ENCODE measurements at places on chromosomes 1 and 21.

DNA sequence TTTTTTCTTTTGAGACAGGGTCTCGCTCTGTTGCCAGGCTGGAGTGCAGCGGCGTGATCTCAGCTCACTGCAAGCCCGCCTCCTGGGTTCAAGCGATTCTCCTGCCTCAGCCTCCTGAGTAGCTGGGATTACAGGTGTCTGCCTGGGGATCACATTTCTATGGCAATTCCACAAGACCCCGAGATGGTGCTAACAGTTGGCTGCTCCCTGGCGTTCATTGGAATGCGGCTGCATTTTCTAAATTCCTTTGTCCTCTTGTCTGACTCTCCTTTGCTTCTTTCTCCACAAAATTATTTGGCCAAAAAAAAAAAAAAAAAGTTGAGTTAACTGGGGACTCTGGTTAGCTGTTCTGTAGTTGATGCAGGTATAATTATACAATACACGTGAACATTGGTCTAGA lies 176.4 kb downstream of the ETS2 start:
- DNase-seq, result peak; percentile 42

DNA sequence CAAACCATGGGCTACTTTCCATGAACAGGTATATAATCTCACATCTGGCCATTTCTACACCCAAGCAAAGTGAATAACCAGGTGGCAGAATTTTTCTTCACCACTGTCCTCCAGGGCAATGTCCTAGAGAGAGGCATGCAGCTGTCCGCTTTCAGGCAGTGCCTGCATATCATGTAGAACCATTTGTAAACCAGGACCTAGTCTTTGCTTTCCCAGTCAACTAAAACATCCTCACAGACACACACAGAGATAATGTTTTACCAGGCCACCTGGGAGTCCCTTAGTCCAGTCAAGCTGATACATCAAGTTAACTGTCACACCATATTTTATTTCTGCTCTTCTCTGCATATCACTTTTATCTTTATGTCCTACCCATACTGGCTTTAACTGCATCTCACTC lies 26.2 kb downstream of the TNFSF18 start:
- no peak for DNase-seq

GRCh38 chr1:171032822-171033702 lies 57.6 kb upstream of the FMO3 start:
- DNase-seq, result no peak

- DNase-seq, result no peak
These were observed 19.3 kb upstream of the SLC35A3 start for GRCh38 chr1:99950486-99950885.

DNA sequence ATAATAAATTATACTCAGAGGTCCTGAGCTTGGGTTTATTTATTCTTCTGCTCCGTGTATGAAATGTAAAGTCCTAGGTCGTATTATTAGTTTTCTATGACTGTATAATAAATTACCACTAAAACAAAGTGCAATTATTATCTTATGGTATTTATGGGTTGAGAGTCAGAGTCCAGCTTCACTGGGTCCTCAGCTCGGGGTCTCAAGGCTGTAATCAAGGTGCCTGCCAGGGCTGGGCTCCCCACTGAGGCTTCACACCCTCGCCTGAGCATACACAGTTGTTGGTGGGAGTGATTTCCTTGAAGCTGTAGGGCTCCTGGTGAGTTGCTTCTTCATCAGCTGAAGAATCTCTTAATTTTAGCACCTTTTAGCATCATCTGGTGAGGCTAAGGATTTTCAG lies 15.2 kb downstream of the UBASH3A start:
- DNase-seq, result no peak

DNA sequence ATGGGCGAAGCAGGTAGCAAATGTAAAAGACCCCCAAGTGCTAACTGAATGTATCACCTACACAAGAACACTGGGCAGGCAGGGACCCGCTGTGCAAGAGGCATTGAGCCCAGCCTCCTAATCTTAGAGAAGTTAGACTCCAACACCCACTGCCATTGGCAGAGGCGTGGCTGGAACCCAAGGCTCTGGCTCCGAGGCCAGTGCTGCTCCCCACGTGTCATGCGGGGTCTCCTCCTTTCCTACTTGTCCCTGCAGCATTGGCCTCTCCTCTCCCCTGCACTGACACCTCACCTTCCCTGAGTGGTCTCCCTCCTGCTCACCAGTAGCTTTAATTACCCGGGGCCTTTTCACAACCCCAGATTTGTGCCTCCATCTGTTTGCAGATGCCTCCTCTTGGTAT lies 107.0 kb downstream of the GALNT2 start:
- DNase-seq, result no peak

GRCh38 chr1:187390215-187390818 lies 561.6 kb downstream of the PLA2G4A start:
- no peak for DNase-seq

DNA sequence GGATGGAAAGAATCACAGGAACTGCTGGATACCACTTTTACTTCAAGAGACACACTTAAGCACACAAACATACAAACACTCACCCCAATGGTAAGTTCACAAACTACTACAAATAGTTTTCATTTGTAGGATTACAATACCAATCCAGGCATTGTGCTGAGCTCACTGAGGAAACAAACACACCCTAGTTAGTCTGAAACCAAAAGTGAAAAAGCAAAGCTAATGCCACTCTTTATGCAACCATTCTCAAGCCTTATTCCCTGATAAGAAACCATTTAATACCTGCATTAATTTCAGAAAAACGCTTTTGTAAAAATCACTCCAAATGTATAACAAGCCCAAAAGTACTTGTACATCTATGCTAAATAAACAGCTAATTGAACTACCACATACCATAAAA lies 38.3 kb downstream of the RNF115 start:
- DNase-seq, result no peak

- no peak for DNase-seq
These were observed 3.6 kb downstream of the MYOG start for GRCh38 chr1:203082231-203082505.

- DNase-seq, result no peak
These were observed 310.4 kb downstream of the AJAP1 start for GRCh38 chr1:4964634-4965345.

GRCh38 chr1:246527402-246528088 lies 20.5 kb upstream of the SMYD3 start:
- peak; percentile 38 for DNase-seq

GRCh38 chr1:116498789-116499628 lies 71.8 kb downstream of the CD58 start:
- peak; percentile 67 for DNase-seq

DNA sequence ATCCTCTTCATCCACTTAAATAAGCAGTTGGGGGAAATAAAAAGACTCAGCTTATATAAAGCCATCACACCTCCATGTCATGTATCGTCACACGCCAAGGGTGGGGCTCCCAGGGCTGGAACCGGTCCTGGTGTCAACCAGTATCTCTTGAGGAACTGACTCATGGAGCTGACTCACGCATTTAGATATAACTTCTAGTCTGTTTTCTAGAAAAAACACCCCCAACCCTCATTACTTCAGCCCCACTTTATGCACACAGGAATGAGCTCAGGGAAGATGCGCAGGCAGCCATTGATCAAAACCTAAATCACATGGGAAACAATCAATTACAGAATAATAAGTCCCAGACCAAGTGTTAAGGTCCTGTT lies 6.9 kb upstream of the IL22RA1 start:
- DNase-seq, result peak; percentile 44

- DNase-seq, result no peak
These were observed 20.6 kb downstream of the SLC2A1 start for GRCh38 chr1:42937836-42938644.

GRCh38 chr21:45367402-45368351 lies 37.3 kb upstream of the COL18A1 start:
- DNase-seq, result no peak

DNA sequence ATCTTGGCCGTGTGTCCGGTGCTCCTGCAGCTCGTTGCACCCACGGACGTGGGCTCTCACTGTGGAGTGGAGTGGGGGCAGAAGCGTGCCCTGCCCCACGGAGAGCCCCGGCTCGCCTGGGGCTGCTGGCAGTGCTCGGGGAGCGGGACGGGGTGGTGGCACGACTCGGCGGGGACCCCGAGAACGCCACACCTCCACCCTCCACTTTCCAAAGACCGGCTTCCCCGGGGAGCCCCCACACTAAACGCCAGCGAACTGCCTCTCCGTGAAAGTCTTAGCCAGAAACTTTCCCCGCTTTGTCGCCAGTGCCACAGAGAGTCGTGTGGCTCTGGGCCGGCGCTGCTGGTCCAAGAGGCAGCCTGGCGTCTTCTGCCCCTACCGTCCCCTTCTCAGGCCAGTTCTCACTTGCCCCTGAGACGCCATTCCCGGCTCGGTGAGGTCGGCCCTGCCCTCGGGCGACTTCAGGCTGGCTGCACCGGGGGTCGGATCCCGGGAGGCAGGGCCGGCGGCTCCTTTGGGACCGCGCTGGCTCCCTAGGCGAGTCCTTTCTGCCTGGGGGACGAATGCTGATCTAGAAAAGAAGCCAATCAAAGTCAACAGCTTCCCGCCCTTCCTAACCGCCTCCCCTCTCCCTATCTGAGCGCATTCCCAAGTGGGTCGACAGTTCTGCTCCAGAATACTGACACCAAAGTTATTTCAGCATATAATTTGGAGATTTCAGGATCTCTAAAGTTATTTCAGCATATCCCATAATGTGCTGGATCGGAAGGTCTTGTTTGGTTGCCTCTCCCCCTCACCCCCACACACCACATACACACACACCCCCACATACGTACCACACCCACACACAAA lies 2.6 kb upstream of the SAMD13 start:
- DNase-seq, result no peak

DNA sequence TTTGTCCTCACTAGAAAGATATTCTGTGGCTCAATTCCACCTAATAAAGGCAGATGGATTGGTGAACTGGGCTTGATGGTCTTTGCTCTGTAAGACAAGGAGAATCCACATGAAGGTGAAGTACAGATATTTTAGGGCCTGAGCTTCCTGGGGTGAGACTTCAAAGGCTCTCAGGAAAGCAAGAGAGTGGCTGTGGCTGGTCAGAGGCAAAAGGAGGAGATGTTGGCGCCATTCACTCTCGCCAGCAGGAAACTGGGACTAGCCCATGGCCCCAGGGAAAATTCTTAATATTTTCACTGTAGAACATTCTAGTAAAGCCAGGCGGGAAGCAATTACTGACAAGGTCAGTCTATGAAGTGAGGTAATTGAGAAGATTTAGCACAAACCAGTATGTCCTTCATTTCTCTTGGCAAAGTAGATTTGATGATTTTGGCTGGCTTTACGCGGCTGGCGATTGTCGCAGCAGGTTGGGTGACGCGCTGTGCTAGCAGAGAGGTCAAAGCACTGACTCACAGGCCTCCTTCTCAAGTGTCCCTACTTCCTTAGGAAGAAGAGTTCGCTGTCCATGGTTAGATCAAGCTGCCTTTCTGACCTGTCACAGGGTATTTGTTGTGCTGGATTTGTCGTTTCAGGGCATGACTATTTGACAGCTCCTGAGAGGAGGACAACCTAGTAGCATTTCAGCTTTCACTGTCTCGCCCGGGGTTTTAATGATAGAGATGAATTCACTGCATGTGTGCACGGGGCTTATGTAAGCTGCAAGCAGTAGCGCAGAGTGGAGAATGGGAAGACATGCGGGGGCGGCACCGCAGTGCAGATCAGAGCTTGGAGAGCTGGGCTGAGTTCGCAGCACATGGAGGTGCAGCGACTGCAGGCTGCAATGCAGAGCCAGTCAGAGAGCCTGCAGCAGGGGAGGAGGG lies 32.7 kb downstream of the XCL1 start:
- peak; percentile 36 for DNase-seq

GRCh38 chr1:101407505-101408211 lies 170.8 kb downstream of the S1PR1 start:
- no peak for DNase-seq

DNA sequence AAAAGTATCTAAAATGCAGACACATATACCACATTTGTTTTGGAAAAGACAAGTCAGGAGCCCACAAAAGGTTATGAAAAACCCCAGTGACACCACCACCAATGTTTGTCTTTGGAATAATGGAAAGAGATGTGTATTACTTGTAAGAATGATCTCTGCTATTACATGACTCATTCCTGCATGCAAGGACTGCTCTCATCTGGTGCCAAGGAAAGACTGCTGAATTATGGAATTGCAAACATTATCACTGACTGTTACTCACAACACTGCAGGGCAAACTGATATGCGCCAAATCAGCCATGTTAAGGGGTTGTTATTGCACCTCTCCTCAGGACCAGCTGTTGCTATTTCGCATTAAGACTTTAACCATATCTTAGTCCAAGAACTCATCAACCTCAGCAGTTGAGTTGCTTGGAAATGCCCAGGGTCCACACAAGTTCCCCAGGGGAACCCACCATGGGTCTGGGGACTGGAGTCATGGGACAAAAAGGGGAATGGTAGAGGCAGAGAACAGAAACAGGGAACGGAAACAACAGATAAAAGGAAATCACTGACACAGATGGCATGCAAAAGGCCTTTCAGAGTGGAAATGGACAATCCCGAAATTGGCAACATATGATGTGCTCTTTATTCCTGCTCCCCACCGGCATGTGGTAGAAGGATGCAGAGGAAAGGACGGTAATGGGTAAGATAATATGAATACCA lies 34.4 kb downstream of the CAPZB start:
- DNase-seq, result peak; percentile 94

DNA sequence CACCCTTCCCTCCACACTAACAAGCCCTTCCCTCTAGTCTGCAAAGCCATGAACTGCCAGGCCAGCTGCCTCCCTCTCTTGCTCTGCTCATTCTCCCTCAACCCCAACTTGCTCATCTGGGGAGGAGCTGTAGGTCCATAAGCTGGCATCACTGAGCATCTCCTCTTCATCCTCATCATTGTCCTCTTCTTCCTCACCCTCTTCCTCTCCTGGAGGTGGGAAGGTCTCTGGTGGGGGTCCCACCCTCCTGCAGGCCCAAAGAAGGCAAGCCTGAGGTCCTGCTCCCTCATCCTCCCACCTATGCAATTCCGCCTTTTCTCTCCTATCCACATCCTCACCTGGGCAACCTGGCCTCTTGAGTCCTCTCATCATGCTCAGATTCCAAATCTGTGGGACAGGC lies 2.7 kb downstream of the ZNF692 start:
- no peak for DNase-seq

- DNase-seq, result no peak
These were observed 462.3 kb downstream of the PTPRC start for GRCh38 chr1:199101139-199101538.

GRCh38 chr1:43495204-43495603 lies 35.5 kb upstream of the PTPRF start:
- no peak for DNase-seq

GRCh38 chr1:50667272-50667671 lies 244.0 kb upstream of the DMRTA2 start:
- no peak for DNase-seq

GRCh38 chr1:234900595-234900994 lies 228.0 kb downstream of the TOMM20 start:
- no peak for DNase-seq

GRCh38 chr1:53392460-53392859 lies 64.6 kb upstream of the LRP8 start:
- DNase-seq, result no peak

DNA sequence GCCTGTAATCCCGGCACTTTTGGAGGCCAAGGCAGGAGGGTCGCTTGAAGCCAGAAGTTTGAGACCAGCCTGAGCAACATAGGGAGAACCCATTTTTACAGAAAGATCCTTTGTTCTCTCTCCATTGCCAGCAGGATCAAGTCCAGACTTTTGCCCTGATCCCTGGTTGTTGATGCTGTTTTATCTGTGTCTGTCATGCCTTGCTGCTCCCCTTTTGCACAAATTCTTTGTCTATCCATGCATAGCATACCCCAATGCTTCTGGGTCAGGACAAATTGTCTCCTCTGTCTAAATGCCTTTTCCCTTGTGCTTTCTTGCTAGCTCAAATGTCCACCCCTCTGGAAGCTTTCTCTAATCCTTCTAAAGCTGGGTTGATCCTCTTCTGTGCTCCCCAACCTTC lies 25.3 kb upstream of the FAAH start:
- no peak for DNase-seq

Data from AG10803 (cell line).